ENCODE measurements at places on chromosomes 6 and 20. TPM values are rescaled to one million over a fixed set of nuclear protein-coding genes. Genes with fewer than 3 reads are reported as not detected.

- H3K4me1 ChIP-seq, result peaks cover 3% of the 10 kb centered on the region
- H3K27ac ChIP-seq, result peak overlapping the region; percentile 83
- no peak for DNase-seq
- peaks cover 14% of the 10 kb centered on the region for H3K27me3 ChIP-seq
- H3K4me3 ChIP-seq, result peak overlapping the region; percentile 95
These were observed 144.5 kb downstream of the LPA start for GRCh38 chr6:160519603-160520042.

DNA sequence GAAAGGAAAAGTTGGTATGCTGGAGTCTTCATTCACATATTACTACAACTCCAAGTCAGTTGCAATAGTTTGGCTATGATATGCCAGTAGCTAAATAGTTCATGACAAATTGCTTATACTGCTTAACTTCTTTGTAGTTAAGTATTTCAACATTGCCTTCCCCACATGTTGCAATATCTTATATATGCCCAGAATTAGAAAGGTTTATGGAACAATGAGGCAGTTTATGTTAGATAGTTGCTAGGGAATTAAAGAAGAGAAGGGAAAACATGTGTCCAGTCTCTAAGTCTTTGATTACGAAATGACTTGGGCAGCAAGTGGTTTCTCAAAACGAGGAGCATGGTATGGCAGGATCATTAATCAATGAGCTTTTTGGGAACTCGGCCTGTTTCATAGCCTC, 145.8 kb downstream of the PLCB4 start:
- DNase-seq, result no peak
- H3K27me3 ChIP-seq, result no peaks in the 10 kb centered on the region
- peaks cover 7% of the 10 kb centered on the region for H3K4me1 ChIP-seq
- H3K27ac ChIP-seq, result no peak overlapping the region

- H3K36me3 ChIP-seq, result no peaks in the 10 kb centered on the region
- no peaks in the 10 kb centered on the region for H3K4me1 ChIP-seq
- no peak overlapping the region for H3K27ac ChIP-seq
- DNase-seq, result no peak
These were observed 585.3 kb upstream of the ARID1B start for GRCh38 chr6:156191895-156192294.

- peak overlapping the region; percentile 59 for H3K4me3 ChIP-seq
- peak; percentile 59 for DNase-seq
- H3K4me1 ChIP-seq, result peaks cover 26% of the 10 kb centered on the region
- H3K27me3 ChIP-seq, result peaks cover 39% of the 10 kb centered on the region
- H3K27ac ChIP-seq, result no peak overlapping the region
These were observed 3.3 kb downstream of the SPEF1 start for GRCh38 chr20:3777716-3778629.

DNA sequence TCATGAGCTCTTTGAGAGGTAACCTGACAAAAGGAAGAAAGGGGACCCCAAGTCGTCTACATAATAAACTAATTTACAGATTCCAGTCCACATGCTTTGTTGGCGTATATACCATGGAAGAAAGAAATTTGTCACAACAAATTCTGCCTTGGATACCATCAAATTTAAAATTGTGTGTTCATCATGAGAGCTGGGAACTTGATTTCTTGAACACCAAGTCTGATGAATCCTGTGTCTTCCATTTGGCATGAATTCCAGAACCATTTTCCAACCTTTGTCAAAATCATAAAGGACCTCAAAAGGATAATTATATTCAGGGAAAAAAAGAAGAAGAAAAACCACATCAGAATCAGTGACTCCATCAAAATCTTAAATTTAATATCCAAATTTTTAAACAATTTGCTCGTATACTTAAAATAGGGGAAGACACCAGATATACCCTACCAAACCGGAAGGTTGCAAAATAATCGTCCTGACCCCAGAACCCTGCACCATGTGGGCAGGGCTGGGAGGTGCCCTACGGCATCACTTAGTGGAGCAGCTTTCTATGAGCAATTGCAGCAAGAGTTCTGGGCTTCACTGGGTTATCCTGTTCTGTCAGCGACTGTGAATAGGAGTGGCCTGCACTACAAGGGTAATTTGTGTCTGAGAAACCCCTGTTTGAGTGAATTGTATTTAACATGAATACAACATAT, 74.1 kb upstream of the INSM1 start:
- no peaks in the 10 kb centered on the region for H3K4me1 ChIP-seq
- H3K27me3 ChIP-seq, result peaks cover 22% of the 10 kb centered on the region
- no peak for DNase-seq
- no peaks in the 10 kb centered on the region for H3K36me3 ChIP-seq
- no peak overlapping the region for H3K27ac ChIP-seq
- H3K4me3 ChIP-seq, result no peak overlapping the region

DNA sequence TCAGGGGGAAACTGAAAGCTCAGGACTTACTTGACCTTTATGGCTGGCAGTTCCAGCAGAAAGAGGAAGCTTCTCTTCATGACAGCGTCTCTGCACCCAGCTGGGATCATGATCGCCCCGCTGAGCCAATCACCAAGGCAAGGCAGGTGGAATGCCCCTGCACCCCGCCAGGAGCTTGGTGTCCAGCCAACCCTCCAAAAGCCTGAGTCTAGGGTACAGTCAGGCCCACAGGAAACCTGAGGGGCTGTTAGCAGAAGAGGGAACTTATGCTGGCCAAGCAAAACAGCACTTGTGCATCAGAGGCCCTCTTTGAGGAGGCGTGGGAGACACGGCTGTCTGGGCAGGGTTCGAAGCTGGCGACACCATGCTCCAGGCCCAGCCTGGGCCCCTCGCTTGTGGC, 188.3 kb upstream of the GMDS start:
- H3K27me3 ChIP-seq, result no peaks in the 10 kb centered on the region
- H3K27ac ChIP-seq, result no peak overlapping the region
- H3K4me3 ChIP-seq, result no peak overlapping the region
- DNase-seq, result no peak
- no peaks in the 10 kb centered on the region for H3K36me3 ChIP-seq

TREM1 gene
- 0.34 TPM for total RNA-seq

DNA sequence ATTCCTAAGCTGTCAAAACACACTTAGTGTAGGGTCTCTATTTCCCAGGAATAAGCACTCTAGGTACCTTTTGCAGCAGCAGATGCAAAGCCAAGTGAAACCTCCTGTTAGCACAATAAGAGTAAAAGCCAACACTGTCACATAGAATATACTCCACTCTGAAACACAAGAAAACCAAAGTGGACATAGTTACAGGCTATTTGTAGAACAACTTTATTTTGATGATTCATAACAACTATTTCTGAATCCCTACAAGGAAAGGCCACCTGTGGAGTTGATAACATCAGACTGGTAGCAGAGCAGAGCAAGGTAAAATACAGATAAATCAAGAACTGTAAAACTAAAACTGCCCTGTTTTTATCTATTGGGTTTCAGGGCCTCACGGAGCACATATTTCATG, 59.7 kb downstream of the ALDH5A1 start:
- no peak overlapping the region for H3K4me3 ChIP-seq
- DNase-seq, result no peak
- peaks cover 4% of the 10 kb centered on the region for H3K27me3 ChIP-seq
- no peaks in the 10 kb centered on the region for H3K4me1 ChIP-seq
- H3K36me3 ChIP-seq, result no peaks in the 10 kb centered on the region

GRCh38 chr6:151291722-151292059, 51.9 kb downstream of the AKAP12 start:
- no peaks in the 10 kb centered on the region for H3K27me3 ChIP-seq
- H3K36me3 ChIP-seq, result peaks cover 13% of the 10 kb centered on the region
- peaks cover 88% of the 10 kb centered on the region for H3K4me1 ChIP-seq
- H3K4me3 ChIP-seq, result no peak overlapping the region
- no peak for DNase-seq

Data from mesothelial cell of epicardium (in vitro differentiated cells).